ENCODE measurements at places on chromosomes 2 and 18.

DNA sequence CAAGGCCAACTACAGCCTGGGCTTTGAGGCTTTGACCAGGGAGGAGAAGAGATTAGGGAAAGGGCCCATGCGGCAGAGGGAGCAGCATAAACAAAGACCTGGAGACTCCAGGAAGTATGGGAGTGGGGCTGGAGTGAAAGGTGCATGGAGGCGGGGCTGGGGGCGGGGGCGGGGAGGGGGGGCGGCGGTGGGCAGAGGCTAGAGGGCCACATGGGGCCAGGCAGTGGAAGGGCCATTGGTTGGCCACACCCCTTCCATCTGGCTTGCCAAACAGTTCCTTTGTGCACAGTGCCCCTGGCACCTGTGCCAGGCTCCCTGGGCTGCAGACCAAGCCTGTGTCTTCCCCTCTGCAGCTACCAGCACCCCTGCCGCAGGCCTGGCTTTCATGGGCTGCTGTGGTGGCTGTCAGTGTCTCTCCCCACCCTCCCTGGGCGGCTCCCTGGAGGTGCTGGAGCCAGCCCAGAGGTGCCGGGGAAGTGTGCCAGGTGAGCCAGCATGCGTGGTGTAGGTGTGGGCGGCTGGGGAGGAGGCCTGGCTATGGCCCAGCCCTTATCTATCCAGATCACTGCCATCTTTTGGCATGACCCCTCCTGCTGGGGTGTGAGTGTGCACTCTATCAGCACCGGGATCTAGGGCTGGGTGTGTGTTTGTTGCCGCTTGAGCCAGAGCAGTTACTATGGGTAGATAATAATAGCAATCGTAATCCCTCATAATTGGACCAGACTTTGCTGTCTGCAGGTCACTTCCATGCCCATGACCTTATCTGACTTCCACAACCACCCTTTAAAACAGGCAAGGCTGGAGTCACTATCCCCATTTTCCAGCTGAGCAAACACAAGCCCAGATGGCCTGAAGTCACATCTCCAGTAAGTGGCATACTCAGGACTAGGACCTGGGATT is 30.5 kb downstream of the DNMT3A start:
- no peak for DNase-seq

GRCh38 chr2:149200109-149200520 is 130.3 kb upstream of the LYPD6 start:
- no peak for DNase-seq

GRCh38 chr2:33215299-33215698 is 261.1 kb upstream of the RASGRP3 start:
- DNase-seq: no peak

- no peak for DNase-seq
Measured at GRCh38 chr2:206457188-206457634, 13.9 kb downstream of the ADAM23 start.

GRCh38 chr18:9201224-9201623 is 64.6 kb downstream of the ANKRD12 start:
- no peak for DNase-seq

GRCh38 chr2:204260162-204260877 is 285.0 kb upstream of the PARD3B start:
- DNase-seq: peak; percentile 50

DNA sequence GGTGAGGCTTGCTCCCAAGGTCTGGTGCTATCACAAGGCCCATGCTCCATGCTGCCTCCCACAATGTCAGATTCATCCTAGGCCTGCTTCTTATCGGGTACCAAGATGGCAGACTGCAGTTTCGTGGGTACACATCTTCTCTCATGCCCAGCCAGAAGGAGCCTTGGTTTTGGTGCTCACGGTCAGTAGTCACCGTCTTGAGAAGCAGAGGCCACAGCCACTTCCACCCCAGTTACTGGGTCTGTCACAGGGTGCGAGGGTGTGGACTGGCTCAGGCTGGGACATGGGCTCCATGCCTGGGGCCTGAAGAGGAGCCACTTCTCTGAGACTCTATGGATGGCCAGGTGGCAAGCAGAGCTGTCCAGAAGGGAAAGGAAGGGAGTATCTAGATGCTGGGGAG is 178.8 kb upstream of the HS6ST1 start:
- DNase-seq: no peak

DNA sequence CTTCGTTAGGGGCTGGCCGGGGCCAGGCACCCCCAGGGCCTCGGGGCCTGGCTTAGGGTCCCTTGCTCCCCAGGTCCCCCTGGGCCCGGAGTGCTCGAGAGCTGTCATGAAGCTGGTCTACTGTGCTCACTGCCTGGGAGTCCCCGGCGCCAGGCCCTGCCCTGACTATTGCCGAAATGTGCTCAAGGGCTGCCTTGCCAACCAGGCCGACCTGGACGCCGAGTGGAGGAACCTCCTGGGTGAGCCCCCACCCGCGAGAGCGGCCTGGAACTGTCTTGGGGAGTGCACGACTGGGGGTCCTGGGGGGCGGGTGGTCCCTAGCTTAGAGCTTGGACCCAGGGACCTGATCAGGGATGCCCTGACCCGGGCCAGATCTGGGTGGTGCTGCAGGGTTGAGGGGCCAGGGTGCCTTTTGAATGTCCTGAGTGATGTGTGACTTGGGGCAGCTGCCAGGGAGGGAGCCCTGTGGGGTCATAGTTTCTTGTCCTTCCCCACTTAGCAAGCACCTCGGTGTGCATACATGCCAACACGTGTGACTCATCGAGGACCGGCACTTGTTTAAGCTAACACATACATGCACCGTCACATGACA is 27.9 kb downstream of the GPC1 start:
- no peak for DNase-seq

DNA sequence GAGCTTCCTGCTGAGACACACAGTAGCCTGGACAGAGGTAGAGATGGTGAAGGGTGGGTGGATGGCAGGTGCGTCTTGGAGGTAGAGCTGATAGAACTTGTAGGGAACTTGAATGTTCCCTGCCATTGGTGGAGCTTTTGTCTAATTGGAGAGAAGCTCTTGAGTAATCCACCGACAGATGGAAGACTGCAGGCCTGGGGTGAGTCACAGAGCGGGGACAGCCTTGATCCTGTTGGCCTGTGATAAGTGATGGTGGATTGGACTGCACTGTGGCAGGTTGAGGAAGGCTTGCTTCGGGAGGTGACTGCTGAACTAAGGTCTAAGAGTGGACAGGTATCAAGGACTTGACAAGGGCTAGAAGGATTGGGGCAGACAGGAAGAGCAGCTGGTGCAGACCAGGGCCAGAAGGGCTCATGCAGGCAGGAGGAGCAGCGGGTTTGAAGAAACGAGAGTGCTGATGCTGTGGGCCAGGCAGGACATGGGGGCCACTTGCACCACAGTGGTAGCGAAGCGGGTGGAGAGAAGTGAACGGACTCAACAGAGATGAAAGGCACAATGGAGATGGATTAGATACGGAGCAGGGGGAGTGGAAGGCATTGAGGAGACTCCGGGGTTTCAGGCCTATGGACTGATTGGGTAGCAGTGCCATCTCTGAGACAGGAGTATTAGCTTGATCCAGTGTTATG is 16.3 kb downstream of the CABLES1 start:
- no peak for DNase-seq

DNA sequence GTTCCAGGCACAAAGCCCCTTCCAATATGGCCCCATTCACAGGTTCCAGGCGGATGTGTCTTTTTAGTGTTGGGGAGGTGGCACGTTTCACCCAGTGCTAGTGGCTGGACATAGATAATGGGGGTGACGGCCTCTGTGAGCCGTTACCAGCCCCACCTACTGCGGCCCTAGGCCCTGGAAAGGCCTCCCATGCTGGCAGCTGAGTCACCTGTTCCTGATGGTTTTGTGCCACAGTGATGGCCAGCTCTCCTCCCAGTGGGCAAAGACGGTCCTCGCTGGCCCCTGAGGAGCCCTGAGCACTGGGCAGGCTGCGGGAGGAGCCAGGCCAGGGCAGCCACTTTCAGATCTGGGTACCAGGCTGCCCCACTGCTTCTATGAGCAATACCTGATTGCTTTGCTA is 40.0 kb upstream of the GPC1 start:
- DNase-seq: no peak

DNA sequence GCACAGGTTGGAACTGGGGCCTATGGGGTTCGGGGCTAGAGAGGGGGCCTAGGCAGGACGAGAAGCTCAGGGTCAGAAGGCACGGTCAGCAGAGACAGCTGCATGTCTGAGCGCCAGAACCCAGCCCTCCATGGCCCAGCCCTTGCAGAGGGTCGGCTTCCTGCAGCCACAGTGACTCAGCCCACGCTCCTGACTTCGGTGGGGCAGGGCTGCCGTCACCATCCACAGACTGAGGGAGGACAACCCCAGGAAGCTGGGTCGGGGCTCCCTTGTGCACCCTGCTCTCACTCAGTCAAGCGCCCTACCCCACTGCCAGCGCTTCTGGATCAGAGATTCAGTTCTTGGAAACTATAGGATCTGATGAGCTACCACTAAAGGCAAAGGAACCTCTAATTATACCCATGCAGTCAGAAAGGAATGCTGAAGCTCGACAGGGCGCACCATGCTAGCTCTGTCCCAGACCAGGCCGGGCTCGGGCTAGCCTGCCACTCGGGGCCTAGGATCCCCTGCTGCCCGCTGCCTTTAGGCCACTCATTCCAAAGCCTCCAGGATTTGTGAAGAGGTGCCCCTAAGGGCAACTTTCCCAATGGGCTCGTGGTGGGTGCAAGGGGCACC is 3.0 kb downstream of the ACTR1B start:
- DNase-seq: peak; percentile 22

DNA sequence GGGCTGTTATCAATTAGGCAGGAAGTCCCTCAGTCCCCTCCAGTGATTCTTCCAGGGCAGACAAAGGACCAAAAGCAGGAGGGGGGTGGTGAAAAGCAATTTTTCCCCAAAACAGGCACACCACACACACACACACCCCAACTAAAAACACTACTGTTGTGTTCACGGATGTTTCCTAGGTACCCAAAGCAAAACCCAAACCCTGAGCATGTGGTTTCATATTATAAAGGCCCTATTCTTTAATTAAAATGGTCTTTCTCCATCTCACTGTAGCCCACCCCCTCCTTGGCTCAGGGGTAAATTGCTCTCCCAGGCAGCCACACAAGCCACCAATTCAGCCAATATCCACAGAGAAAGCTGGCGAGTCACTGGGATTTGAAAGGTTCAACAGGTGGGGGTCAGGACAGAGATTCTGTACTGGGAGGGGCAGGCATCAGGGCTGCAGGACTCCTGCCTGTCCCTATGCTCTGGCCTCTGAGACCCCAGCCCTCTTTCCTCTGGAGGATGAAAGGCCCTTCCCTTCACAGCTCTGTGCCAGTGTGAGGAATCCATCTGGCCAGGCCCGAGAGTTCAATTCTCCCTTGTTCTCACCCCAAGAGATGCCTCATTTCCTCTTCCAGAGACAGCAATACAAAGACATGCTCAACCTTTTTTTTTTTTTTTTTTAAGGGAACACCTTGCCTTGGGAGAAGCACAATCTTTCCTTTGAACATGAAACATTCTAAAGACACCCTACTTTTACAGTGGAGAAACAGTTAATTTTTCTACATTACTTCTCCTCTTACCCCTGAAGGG is 43.6 kb downstream of the SPRED2 start:
- no peak for DNase-seq

- no peak for DNase-seq
Measured at GRCh38 chr2:54628418-54628817, 95.0 kb upstream of the EML6 start.

DNA sequence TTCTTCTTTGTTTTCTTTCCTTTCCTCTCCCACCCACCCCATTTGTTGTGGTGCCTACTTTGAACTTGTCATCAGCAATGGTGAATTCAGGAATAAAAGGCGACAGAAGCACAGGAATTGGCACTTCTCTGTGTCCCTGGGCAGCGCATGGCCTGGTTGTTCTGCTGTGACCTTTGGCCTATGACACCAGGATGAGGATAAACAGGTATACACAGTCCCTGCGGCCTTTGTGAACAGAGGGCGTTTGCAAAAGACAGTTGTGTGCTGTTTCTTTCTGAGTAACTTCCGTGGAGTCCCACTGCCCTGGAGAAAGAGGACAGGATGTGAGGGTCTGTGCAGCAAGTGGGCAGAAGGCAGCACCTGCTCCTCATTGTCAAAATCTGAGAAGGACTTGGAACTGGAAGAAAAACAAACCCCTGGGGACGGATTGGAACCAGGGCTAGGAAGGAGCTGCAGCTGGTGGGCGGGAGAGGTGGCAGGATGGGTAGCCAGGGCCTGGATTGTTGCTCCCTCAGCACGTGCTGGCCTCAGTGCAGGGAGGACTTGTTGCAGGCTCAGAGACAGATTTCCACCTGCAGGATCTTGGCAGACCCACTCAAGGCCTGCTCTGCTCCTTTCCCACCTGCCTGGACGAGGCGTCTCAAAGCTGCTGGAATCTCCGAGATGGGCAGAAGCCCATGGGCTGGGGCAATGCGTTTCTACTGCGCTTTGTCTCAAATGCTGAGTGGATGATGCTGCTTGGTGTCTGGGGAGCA is 159.5 kb downstream of the ACKR3 start:
- no peak for DNase-seq

GRCh38 chr2:105571445-105571987 is 172.7 kb upstream of the FHL2 start:
- no peak for DNase-seq

- DNase-seq: no peak
Measured at GRCh38 chr2:237765875-237766274, 32.7 kb upstream of the RBM44 start.

GRCh38 chr2:20432714-20433113 is 14.2 kb upstream of the RHOB start:
- DNase-seq: no peak

All from hepatic stellate cell (primary cell).